ENCODE measurements at places on chromosomes 7 and 10. TPM values are rescaled to one million over a fixed set of nuclear protein-coding genes. Genes with fewer than 3 reads are reported as not detected.
A peak's percentile ranks its signal among the peaks of the same experiment; 100 is the strongest.

Gene STX1A
- total RNA-seq, result 17.6 TPM

Gene PDZD7
- total RNA-seq, result 0.64 TPM

Gene TAS2R5
- total RNA-seq, result 0.62 TPM

Gene EPDR1
- 0.62 TPM for total RNA-seq

Gene SUN3
- not detected for total RNA-seq

Gene EPHA1
- total RNA-seq, result 0.34 TPM

Gene NCF1
- 0.90 TPM for total RNA-seq

- no peak for DNase-seq
Observed at GRCh38 chr10:43208147-43209073, 58.5 kb downstream of the RASGEF1A start.

DNA sequence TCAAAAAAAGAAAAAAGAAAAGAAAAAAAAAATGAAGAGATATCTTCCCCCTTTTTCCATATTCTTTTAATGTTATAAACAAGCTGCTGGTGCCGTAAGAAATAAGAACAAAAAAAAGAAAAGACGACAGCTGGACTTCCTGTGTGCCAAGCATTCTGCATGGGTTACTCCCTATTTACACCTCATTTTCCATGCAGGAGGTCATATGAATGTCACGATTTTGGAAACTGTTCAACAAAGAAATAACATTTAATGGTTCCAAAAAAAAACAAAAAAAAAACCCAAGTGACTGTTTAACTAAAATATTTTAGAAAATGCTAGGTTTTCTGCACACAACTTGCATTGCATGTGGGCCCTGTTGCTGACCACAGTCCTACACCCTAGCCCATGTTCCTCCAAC is 159.3 kb downstream of the TNS3 start:
- no peak for DNase-seq

GRCh38 chr7:44221231-44221791 is 20.5 kb downstream of the YKT6 start:
- no peak for DNase-seq

- DNase-seq, result no peak
Observed at GRCh38 chr10:35640474-35640873, 1.6 kb downstream of the FZD8 start.

DNA sequence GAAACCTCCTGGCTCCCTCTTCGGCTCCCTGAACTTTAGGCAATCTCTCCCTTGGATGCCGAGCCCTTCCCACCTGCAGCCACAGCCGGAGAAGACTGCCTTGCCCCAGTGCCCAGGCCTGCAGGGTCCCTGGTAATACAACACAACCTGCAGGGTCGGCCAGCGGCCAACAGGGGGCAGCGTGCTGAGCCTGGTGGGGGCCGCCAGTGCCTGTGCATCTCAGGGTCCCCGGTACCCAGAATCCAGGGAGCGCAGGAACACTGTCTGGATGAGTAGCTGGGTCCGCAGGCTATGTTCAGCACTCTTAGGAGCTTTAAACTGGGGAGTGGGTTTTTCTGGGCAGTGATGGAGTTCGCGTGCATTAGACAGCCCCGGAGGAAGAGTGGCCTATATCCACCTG is 17.5 kb upstream of the C10orf71 start:
- DNase-seq, result no peak

DNA sequence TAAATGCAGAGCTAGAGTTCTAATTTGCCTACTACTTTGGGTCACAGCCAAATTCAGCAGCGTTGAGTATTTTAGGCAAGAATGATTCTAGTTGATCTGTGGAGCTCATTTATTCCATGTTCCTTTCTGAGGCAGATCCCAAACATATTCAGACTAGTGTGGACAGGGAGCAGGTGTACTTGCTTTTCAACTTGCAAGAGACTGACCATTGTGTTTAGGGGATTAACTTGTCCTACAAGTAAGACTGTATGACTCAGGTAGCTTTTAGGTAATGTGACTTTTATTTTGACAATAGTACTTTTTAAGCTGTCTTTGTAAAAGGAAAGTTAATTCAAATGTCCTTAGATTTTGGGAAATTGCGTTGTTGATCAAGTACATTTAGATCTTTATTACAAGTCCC is 285.5 kb downstream of the TWIST1 start:
- DNase-seq, result no peak

GRCh38 chr7:142123184-142123583 is 11.7 kb downstream of the MGAM2 start:
- DNase-seq, result no peak

DNA sequence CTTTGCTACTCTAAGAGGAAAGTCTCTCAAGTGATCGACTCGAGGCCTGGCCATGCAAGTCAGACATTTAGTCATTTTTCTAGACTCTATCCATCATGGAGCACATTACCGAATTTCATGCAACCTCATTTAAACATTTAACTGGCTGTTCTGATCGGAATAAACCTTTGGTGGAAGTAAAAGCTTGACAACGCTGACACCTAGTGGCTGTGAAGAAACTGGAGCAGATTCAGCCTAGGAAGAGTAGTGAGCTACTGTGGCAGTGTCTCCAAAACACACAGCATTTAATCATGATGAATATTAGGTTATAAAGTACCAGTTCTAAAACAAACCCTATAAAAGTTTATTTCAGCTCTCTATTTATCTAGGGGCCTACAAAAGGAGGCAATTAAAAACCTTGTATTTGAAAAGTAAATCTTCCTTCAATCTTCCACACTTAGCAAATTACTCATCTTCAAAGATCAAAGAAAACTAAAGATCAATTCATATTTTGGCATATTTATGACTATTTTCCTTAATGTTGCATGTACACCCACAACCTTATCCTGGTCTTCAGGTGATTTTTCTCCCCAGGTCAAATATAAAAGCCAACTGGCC is 175.0 kb downstream of the CTNNA3 start:
- no peak for DNase-seq

- DNase-seq, result no peak
Observed at GRCh38 chr10:84943541-84943940, 615.2 kb downstream of the CCSER2 start.

GRCh38 chr10:49761789-49762565 is at the start of gene OGDHL:
TSS of gene OGDHL (minus strand) at chr10:49762323. CDS start at chr10:49758592, 3,731 bp downstream.
- DNase-seq, result peak; percentile 51

DNA sequence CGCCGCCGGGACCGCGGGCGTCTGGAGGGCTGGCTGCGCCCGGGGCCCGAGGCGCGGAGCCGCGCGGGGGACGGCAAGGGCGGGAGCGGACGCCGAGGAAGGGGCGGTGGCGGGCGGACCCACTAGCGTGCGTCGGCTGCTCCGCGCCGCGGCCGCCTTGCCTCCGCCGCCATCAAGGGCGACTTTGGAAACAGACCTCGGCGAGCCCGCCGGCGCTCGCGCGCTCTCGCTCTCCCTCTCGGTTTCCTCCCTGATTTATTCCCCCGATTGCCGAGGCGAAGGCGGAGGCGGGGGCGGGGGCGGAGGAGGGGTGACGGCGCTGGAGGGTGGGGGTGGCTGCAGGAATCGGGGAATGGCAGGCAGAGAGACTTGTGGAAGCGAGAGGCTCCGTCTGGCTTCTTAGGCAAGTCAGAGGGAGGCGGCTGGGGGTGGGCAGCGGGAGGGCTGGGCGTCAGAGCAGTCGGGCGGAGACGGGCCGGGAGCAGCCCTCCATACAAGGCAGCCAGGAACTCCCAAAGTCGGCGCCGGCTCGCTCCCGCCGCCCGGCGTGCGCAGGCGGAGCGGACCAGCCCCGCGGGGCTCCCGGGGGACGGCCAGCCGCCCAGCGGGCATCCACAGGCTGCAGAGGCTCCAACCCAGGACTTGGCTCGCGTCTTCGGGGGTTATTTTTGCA is at the start of gene CACNA2D1:
Gene CACNA2D1, minus strand, starts transcription at position 231 of the 673 bp plus-strand sequence.
- DNase-seq, result no peak

DNA sequence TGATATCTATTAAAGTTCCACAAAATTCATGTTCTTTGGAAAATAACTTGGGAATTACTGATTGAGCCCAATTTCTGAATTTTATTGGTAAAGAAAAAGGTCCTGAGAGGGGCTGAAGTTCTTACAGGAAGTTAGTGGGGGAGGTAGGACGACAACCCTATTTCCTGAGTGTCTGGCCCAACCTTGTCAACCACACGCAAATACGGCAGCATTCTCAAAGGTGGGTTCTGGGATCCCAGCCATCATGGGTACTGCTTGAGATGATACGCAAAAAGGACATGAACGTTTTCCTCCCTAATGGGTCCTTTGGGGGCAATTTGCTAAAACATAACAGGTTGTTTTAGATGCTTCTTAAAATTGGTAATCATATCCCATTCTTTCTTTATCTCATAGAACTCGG is 2.7 kb upstream of the PDCD4 start:
- no peak for DNase-seq

DNA sequence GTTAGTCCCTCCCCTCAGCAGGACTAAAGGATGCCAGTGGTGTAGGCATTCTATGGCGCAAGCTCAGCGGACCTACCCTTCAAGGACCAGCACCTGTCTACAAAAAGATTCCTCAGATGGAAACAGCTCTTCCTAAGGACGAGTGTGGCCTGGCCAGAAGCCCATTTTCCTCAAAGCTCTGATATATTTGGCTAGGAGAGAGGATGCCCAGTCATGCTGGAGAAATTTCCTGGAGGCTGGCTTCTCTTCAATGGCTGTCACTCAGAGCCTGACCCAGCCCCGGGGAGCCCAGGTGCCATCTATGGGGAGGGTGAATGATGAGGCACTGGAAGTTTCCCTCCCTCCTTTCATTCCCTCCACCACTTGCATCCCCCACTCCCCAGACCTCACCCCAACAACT is 111.5 kb downstream of the PLXNA4 start:
- no peak for DNase-seq

DNA sequence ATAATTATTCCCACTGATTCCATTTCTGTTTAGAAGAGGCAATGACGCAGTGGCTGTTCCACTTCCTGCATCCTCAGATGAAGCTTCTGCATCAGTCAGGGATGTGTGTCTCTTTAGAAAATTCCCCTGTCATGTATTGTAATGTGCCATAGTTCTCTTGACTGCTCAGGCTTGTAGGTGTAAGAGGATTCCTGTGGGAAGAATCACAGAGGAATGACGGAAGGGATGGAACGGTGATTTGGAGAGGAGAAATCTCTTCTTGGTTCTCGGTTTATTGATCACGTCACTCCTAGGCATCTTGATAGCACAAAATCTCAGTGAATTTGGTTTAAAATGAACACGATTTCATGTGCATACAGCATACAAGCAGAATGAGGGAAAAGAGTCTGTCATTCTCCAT is 69.8 kb upstream of the PRKCQ start:
- DNase-seq, result no peak

GRCh38 chr10:128147669-128148068 is 21.4 kb upstream of the MKI67 start:
- no peak for DNase-seq

- no peak for DNase-seq
Observed at GRCh38 chr7:138663725-138664710, 37.1 kb downstream of the SVOPL start.

GRCh38 chr10:44157574-44157973 is 227.3 kb downstream of the CXCL12 start:
- no peak for DNase-seq

DNA sequence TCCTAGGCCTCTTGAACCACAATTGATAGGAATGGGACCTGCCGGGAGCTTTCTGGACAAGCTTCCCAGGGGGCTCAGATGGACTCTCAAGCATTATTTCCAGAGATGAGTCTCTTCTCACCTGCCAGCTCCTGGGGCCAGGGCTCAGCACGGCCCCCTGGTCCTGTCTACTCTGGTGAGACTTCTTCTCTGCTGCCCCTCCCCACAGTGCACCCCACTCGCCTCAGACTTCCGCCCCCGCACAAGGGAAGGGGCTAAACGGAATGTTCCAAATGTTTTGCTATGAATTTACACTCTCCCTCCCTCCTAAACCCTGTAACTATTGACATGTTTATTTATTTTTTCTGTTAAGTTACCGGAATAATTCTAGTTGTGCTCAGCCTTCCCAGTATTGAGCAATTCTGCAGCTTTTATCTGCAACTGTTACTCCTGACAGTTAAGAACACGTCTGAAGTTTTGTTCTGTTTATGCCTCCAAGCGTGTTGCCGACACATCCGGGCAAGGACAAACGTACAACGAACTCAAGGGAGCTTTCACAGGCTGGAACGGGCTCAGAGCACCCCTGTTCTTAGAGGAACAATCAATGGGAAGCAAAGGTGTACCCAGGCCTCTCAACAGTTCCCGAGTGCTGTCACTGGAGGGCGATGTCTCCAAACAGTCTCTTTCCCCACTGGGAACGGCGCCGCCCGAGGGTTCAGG is 55.2 kb downstream of the FHIP2A start:
- DNase-seq, result peak; percentile 37

DNA sequence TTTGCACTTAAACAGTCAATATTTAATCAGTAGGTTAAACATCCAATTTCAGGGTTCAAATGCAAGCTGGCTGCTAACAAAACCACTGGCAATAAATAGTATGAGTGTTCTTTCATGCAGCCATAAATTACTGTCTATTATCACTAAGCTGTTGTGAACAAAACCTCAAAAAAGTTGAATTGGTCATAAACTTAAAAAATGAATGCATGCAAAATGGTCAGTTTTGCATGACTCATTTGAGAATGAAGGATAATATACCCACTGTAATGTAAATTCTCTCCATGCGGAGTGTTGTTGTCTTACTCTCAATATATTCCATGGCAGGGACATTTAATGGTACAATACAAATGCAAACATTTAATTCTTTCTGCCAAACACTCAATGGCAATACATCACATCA is 226.4 kb downstream of the MAGI2 start:
- no peak for DNase-seq

GRCh38 chr10:111297351-111297848 is 220.6 kb downstream of the ADRA2A start:
- DNase-seq, result no peak

DNA sequence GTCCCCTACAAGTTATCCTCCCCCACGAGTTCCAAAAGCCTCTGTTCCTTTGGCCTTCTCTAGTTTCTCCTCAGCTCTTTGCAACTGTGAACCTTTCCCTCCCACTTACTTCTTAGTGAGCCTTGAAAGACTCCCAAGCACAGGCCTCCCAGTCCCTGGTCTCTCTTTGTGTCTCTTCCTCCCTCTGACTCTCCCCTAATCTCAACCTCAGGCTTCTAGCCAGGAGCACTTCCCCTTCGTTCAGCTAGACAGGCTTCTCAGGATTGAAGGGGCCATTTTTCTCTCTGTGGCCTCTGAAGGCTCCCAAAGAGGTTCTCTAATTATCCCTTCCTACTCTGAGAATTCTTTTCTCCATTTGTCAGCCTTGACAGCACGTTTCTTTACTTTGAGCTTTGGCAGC is 50.2 kb upstream of the PHYHIPL start:
- DNase-seq, result no peak

DNA sequence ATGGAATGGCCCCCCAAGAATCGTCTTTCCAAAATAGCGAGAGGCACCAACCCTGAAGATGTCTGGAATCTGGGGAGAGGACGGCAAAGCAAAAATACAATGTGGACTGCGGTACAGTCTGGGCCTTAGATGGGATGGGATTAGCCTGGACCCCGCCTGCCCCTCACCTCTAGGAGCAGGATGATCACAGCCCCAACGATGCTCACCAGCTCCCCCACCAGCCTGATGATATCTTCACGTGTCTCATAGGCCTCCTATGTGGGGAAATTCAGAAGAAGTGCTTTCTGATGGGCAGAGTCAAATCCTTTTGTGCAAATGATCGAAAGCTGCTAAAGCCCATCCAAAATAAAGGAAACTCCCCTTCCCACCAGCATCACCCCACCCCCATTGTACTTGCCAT is 18.2 kb downstream of the TRPV5 start:
- no peak for DNase-seq

Measured in activated T-helper 2 cell treated with anti-CD3 and anti-CD28 coated beads, Interferon-gamma antibody, Interleukin-2, Interleukin-4, amounts not matched to agents 10 μg/mL and 5 μg/mL and 100 μg/mL, durations not matched to agents 14 hours and 24 hours and 36 hours (primary cell).